NCI-H1436 (cell line): ENCODE measurements at places on chromosomes 7 and 10.

DNA sequence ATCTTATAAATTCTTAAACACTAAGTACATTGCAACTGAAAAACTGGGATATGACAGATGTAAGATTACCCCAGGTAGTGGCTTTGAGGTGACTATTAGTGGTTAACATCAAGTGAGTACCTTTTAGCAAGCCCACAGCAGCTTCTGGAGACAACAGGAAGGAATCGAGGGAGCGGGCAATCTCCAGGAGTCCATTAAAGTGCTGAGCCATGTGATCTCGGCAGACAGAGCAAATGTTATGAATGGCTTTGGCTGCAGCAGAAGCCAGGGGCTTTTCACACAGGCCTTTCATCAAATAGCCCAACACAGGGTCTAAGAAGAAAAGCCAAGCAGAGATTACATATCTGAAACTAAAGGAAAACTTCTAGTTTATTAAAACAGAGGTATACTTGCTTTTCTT is 48.9 kb downstream of the IRF5 start:
- no peak for DNase-seq

GRCh38 chr7:8125680-8126444 is 136.1 kb downstream of the ICA1 start:
- DNase-seq, result no peak

DNA sequence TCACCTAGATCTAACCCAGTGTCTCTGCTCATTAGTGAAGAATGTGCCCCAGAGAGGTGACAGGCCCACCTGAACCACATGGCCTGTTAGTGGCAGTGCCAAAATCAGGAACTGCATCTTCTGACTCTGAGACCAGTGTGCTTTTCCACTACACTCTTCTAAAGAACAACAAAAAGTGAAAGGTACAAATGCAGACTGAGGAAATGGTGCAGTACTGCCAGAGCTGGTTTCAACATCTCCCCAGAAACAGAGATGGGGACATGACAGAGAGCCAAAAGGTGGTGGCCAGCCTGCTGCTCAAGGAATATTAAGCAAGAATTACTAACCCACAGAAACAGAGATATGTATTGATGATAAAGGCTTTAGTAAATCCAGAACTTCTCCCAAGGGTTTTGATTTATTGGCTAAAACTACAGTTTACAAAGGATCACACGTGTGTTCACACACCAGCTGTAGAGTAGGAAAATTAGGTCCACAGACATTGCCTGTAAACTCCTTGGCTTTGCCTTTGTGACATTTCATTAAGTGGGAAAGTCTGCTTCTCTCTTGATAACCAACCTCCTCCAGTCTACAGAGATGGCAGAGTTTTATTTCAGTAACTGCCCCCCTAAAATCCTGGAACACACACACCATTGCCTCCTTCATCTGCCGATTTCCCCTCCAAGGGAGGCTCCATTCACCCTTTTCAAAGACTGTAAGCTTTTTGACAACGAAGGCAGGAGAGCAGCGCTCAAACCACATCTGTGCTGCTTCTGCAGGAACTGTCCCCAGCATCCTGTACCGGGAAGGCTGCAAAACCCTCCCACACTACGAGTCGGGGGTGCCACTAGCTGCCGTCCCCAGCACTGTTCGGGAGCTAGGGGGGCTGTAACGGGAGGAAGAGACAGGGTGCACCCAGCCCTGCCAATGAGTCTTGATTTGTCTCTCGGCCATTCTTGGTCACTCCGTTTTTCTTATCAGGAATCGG is 29.8 kb downstream of the GSDME start:
- DNase-seq, result no peak

GRCh38 chr7:42574685-42575084 is 337.2 kb downstream of the C7orf25 start:
- no peak for DNase-seq

DNA sequence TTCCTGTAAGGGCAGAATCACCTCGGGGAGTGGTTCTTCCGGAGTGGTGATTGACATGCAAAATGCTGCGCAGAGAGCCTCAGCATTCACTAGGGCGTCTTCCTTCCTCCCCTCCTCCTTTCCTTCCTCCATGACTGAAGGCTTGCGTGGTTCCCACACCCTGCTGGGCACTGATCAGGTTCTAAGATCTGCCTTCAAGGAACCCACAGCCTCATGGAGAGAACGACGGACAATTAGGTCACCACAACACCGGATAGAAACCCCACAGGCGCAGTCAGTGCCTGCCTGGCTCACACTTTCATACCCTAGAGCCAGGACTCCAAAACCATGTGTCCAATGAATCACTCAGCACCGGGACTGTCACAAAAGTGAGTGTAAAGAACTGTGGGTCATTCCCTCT is 131.3 kb downstream of the DPP6 start:
- DNase-seq, result no peak

GRCh38 chr7:123308254-123308951 is 108.6 kb upstream of the SLC13A1 start:
- DNase-seq, result no peak

DNA sequence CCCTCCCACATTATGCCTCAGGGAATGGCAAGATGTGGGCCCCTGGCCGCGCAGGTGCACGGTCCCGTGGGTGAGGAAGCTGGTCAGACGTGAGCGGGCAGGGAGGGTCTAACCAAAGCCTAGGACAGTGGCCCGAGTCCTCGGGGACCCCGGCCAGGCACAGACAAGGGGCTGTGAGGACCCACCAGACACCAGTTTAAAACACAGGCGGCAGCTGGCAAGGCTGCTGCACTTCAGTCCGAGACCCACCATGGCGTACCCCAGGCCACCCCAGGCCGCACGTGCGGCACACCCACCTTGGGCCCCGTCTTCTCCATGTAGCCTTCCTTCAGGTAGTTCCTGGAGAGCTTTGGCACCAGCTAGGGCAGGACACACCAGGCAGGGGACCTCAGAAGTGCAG is 23.5 kb downstream of the GET4 start:
- no peak for DNase-seq

- DNase-seq, result no peak
Measured at GRCh38 chr7:74306730-74307469, 17.7 kb downstream of the CLIP2 start.

DNA sequence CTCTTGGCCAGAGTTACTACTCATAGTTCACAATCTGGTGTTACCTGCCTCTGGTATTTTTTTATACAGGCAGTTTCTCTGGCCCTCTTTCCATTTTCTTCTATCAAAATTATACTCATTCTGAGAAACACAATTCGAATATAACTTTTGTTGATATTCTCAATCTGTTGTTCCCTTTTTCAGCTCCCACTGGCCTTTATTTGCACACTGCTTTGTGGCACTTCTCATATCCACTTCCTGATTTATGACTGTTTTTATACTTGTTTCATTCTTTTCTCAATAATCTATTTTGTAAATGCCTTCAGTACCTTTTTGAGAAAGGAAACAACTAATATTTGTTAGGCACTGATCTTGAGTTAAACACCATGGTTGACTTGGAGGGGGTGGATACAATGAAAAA is 93.8 kb upstream of the HDAC9 start:
- DNase-seq, result no peak

DNA sequence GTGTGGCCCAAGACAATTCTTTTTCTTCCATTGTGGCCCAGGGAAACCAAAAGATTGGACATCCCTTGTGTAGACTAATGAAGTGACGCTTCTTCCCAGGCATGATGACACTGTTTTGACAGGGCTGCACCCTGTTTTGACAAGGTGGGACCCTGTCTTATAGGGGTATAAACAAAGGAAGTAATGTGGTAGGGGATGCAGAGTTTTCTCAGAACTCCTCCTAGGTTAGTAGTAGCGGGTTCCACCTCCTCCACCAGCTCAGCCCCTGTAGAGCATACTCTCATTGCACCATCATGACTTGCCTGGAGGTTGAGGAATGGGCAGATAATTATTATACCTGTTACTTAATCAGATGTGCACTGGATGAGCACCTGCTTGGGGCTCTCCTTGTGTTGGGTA is 123.1 kb downstream of the CCNY start:
- no peak for DNase-seq

DNA sequence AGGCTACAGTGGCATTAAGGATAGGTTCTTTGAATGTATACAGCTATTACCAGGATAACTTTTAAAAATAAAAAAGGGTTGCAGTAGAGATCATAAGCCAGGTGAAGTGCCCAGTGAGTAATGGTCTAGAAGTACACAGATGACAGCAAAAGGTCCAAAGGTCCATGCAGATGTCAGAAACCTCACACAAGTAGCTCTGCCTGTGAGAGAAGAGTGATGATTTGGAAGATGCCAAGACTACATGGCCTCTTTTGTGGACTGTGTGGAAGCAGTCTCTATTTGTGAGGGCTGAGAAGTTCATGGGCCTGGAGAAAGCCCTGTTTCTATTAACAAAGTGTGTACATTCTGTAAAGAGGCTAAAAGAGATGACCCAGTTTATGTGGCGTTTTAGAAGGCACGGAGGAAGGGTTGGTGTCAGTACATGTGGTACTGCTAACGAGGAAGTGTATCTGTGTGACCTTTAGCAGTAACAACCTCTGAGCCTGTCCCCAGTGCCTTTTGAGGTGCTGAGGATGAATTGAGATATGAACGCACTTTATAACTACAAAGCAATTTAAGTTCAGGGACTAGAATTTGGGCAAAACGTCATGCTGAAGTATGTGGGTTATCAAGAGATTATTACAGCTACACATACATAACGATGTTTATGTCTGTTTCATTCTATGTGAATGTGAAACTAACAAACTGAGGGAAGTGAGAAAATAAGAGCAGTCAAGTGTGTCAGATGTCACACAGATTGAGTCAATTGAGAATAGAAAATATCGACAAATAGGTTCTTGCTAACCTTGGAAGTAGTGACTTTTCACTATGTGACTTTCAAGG is 7.6 kb downstream of the CYCS start:
- DNase-seq, result no peak

- DNase-seq, result no peak
Measured at GRCh38 chr10:122647383-122647968, 52.2 kb downstream of the C10orf120 start.

DNA sequence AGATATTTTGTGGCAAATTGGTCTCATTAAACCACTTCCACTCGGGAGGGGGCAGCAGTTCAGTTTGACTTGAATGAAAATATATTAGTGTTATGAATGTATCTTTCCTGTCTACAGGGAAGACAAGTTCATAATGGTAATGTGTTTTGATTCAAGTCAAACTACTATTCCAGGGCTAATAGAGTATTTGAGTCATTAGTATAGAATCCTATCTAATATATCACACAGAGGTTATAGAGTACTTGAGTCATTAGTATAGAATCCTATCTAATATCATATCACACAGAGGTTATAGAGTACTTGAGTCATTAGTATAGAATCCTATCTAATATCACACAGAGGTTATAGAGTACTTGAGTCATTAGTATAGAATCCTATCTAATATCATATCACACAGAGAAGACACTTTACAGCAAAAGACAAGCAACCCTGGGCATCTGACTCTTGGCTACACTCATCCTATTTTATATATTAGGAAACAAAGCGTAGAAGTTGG is 199.7 kb upstream of the MAGI2 start:
- DNase-seq, result no peak

- DNase-seq, result no peak
Measured at GRCh38 chr7:133978502-133979295, 148.4 kb upstream of the LRGUK start.

DNA sequence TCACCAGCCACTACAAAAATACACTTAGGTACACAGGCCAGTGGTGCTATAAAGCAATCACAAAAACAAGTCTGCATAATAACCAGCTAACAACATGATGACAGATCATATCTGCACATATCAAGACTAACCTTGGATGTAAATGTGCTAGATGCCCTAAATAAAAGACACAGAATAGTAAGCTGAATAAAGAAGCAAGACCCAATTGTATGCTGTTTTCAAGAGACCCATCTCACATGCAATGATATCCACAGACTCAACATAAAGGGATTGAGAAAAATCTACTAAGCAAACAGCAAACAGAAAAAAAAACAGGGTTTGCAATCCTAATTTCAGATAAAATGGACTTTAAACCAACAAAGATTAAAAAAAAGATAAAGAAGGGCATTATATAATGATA is 505.4 kb upstream of the FZD8 start:
- no peak for DNase-seq

DNA sequence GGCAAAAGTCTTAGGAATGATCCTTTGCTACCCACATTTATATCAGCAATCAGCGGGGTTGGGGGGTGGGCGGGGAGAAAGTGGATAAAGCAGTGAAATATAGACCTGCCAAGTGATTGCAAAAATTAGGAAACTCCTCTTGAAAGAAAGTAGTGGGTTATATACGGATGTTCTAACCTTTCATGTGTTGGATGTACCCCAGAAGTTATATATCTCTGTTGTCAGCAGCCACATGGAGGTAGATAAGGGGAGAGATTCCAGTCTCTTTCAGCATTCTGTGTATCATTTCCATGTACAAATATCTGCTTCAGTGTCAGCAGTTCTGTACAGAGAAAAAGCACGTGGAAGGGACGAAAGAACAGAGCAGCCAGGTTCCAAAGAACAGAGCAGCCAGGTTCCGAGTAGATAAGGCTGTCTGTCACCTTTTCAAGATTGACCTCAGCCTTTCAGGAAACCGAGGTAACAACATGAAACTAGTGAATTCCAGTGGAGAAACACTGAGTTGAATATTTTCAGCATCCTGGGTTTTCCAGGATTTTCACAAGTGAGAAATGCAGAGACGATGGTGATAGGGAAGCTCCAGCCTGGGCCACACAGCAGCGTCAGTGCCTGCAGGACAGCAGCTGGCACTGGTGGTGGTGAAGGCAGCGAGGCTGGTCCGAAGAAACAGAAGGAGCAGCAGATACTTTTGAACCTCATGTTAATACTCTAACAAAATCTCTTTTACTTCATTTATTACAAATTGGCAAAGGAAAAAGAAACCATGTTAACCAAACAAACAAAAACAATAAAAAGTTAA is 212.3 kb downstream of the C7orf25 start:
- no peak for DNase-seq

- no peak for DNase-seq
Measured at GRCh38 chr10:110436554-110437350, 61.0 kb upstream of the DUSP5 start.

- no peak for DNase-seq
Measured at GRCh38 chr10:117616179-117616578, 73.6 kb downstream of the EMX2 start.

DNA sequence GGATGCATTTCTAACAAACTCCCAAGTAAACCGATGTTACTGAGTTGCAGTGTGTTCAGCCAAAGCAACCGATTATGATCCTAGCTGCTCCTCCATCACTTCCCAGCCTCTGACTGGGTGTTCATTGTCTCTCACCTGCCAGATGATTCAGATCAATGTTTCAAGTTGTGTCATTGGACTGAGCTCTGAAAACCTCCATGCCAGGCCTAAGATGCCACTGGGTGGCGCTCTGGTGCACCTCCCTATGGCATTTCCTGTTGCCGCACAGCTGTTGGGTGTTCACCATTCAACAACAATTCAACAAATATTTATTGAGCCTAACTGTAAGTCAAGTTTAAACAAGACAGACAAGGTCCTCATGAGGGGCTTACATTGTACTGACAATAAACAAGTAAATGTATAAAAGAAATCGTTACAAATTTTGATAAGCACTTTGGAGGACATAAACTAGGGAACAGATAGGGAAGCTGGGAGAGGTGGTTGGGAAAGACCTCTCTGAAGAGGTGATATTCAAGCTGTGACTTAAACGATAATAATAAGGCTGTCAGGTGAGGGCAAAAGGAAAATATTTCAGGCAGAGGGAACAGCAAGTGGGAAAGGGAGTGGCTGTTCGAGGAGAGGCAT is 22.8 kb downstream of the RGR start:
- peak; percentile 46 for DNase-seq

- no peak for DNase-seq
Measured at GRCh38 chr7:98399462-98399861, 1.4 kb downstream of the BAIAP2L1 start.
